Activated CD4-positive, alpha-beta T cell treated with anti-CD3 and anti-CD28 coated beads, Interleukin-2, amount 50 U/mL, for 16 hours (primary cell): ENCODE measurements at places on chromosomes 2 and 18.

DNA sequence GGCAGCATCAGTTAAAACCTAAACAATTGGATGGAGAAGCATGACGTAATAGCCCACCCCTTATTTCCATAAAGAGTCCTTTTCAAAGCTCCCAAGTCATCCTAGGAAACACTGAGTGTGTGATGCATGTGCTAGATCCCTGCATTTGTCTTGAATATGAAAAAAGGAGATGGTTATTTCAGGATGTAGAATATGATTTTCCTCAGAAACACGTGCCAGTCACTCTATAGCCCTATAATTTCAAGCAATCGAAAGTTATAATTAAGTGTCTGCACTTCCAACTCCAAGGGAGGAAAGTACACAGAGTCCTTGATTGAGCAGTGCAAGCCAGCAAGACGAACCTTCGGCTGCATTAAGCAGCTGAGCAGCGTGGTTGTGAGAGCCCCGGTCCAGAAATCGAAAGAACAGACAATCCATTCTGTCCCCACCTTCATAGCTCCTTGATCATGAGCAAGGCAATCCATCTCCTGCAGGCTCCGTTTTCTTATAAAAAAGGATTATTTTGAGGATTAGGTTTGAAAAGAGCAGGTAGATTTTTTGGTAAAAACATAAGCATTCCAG lies 287.7 kb downstream of the FBXO15 start:
- no peak for DNase-seq

GRCh38 chr2:121076885-121077549 lies 208.0 kb downstream of the TFCP2L1 start:
- peak; percentile 75 for DNase-seq

DNA sequence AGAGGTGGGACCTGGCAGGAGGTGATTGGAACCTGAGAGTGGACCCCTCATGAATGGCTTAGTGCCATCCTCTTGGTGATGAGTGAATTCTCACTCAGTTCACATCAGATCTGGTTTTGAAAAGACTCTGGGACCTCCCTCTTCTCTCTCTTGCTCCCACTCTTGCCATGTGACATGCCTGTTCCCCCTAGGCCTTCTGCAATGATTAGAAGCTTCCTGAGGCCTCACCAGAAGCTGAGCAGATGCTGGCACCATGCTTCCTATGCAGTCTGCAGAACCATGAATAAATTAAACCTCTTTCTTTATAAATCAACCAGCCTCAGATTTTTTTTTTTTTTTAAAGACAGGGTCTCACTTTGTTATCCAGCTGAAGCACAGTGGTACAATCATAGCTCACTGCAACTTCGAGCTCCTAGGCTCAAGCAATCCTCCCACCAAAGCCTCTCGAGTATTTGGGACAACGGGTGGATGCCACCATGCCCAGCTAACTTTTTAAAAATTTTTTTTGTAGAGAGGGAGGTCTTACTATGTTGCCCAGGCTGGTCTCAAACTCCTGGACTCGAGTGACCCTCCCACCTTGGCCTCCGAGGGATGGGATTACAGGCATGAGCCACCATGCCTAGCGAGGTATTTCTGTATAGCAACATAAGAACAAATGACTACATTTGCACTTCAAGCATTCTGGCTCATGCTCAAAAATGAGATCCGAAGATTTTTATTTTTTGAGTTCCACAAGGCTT lies 2.0 kb upstream of the ZFAND2B start:
- DNase-seq, result no peak

- DNase-seq, result no peak
Measured at GRCh38 chr2:88866756-88867155, 175.3 kb downstream of the RPIA start.

DNA sequence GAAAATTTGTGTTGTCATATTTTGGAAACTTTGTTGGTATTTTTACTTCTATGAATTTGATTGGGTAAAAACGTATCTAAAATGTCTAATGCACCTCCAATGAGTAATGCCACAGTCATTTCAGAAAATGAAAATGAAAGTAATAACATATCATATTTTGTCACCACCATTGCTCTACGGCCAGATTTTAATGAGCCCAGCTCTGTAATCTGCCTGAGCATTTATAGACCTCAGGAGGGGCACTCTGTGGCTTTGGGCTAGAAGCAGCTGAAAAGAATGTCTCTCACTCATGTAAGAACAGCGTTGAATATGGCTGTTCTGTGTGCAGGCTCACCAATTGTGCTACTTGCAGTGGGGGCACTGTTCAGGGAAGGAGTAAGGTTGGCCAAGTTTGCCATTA lies 32.7 kb upstream of the ABCA12 start:
- peak; percentile 18 for DNase-seq

DNA sequence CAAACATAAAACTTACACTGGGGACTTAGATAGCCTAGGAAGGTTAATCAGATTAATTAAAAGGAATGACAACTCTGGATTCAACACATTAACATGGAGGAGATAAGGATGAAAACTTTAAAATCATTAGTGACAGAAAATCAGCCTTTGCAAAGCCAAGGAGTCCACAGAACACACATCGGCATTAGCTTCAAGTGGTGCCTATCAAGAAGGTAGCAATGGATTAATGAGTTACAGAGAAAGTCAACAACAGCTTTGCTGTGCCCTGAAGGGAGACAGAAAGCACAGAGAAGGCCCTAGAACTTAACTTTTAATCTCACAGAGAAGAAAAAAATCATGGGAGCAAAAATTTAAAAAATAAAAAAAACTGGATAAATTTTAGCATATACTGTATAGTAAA lies 88.6 kb downstream of the KCNH7 start:
- DNase-seq, result no peak

GRCh38 chr2:64063454-64063853 lies 44.2 kb upstream of the VPS54 start:
- DNase-seq, result no peak

GRCh38 chr2:33441235-33441810 lies 35.1 kb upstream of the RASGRP3 start:
- DNase-seq, result peak; percentile 37

- no peak for DNase-seq
Measured at GRCh38 chr2:218814540-218815243, 16.9 kb downstream of the PRKAG3 start.

GRCh38 chr2:68167186-68167585 lies 9.5 kb downstream of the PNO1 start:
- no peak for DNase-seq

- DNase-seq, result no peak
Measured at GRCh38 chr18:70415823-70416488, 127.1 kb downstream of the SOCS6 start.

GRCh38 chr2:39515273-39515896 lies 78.3 kb upstream of the MAP4K3 start:
- DNase-seq, result no peak

- no peak for DNase-seq
Measured at GRCh38 chr2:143402451-143402850, 273.2 kb downstream of the ARHGAP15 start.

GRCh38 chr2:45859682-45860081 lies 208.2 kb downstream of the PRKCE start:
- DNase-seq, result peak; percentile 37

GRCh38 chr2:164032995-164033394 lies 297.2 kb upstream of the FIGN start:
- no peak for DNase-seq

DNA sequence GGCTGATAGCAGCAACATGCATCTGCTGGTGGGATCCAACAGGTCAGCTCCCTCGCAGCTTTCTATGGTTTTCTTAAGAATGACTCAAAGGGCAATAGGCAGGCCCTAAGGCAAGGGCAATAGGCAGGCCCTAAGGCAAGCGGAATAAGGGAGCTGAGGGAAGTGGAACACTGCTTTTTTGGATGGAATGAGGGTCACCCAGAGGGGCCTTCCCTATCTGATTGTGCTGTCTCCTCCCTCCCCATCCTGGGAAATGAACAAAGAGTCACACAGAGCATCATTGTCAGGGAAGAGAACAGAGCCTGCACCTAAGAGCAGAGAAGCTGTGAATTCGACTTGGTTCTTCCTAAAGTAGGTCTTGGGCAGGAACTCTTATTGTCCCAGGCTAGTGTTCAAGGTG lies 43.3 kb upstream of the PTPRM start:
- DNase-seq, result no peak

DNA sequence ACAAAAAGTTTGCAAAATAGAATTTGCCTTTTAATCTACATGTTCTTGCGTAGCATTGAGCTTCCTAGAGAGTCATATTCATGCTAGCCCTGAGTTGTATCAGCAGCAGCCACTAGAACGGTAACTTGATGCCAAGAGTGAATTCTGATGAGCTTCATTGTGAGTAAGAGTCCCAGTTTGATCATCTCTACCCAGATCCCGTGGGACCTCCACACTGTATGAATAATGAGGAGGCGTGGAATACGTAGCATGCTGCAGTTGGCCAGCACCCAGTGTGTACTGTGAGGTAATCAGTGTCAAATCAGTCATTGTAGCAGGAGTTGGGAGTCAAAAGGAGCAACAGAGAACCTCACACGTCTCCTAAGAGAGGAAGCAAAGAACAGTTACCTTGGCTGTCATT lies 197.9 kb downstream of the NEDD4L start:
- no peak for DNase-seq

- DNase-seq, result no peak
Measured at GRCh38 chr18:62106271-62106670, 80.6 kb downstream of the PIGN start.

DNA sequence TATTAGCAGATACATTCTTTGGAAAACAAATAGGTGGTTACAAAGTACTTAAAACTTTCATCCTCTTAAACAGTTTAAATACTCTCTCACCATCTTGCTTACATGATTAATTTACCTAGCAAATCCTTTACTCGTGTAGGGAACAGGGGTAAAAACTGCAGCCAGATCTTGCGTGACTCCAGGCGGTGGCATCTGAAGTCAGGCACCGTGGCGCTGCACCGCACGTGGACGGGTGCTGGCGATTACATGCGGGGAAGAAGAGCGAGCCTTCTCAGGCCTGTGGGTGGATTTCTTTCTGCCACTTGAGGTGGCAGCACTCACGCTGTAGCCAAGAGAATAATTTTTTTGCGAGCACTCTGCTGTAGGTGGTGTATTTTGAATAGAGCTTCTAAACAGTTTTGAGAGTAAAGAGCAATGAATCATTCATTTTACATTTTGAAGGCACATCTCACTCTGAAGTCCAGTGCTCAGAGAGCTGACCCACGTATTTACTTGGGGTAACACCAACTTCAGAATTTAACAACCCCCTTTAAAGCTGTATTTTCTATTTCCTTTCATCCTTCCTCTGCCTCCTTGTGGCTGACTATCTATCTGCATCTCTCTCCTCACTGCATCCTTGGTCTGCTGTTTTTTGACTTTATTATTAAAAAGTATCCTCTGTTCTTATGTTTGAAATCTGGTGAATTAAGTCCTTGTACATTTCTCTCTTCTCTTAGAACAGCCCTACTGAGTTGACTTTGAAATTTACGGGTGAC lies 68.9 kb downstream of the EPAS1 start:
- DNase-seq, result no peak

- no peak for DNase-seq
Measured at GRCh38 chr2:151991010-151991409, 107.8 kb downstream of the CACNB4 start.

GRCh38 chr2:25336383-25336841 lies 5.3 kb downstream of the DNMT3A start:
- no peak for DNase-seq

- DNase-seq, result no peak
Measured at GRCh38 chr2:207847098-207847806, 77.5 kb upstream of the FZD5 start.

GRCh38 chr2:223217373-223217772 lies 165.4 kb downstream of the KCNE4 start:
- DNase-seq, result no peak

- DNase-seq, result no peak
Measured at GRCh38 chr2:185208261-185208660, 530.3 kb upstream of the FSIP2 start.

- DNase-seq, result no peak
Measured at GRCh38 chr18:60018618-60019462, 119.0 kb downstream of the PMAIP1 start.

DNA sequence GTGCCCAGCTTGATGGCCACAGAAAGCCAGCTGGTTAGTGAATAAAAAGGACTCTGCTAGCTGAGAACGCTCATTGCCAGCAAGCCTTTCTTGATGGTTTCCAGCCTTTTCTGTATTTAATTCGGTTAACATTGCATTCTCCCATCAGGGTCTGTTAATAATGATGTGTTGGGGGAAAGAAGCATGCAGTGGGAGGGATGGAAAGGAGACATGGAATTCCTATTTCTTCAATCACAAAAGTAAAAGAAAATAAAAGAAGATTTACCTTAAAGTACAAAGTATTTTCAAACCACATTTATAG lies 141.9 kb upstream of the RBBP8 start:
- no peak for DNase-seq

DNA sequence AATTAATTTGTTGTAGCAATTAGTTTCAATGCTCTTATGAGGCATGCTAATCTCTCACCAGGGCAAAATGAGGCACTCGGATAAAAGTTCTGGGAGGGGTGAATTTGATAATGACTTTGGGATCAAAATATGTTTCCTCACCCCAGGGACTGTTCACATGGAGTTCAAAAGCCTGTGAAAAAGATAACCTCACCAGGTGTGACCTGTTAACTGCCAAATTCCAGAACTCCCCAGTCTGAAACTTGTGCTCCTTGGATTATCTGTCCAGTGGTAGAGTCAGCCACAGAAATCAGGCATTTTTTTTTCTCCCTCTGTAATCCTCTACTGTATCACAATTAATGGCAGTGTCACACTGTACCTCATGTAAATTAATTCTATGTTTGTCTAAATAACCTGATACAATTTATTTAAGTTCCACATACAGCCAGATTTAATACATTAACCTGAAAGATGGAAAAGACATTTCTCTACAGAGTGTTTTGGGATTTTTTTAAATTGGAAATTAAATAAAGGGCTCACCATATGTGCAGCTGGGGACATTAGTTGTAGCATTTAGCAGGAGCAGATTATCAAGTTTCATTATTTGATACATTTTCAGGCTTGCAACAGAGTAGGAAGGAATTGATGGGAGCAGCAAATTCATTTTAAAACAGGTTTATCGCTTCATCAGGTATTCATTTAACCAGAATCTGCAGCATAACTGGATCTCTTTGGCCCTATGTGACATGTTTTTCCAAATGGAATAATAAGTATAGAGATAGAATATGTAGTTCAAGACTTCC lies 191.2 kb downstream of the VWC2L start:
- DNase-seq, result no peak

DNA sequence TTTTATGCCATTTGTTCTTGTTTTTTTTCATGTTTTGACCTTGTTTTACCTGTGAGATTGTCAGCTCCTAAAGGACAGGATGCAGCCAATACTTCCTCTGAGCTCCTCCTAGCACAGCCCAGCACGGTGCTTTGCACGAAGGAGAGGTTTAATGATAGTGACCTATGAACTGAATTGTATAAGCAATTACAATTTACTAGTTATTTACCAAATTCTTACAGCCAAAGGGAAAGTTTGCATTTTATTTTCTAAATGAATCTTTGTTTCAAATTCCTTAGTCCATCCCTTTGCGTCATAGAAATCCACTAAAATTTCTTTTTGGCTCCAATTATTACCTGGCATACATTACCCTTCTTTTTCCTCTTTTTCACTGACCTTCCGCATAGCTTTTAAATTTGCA lies 326.1 kb downstream of the TDRD15 start:
- DNase-seq, result no peak

- DNase-seq, result peak; percentile 34
Measured at GRCh38 chr18:11308499-11308898, 159.1 kb upstream of the PIEZO2 start.

GRCh38 chr18:3384664-3385563 lies 65.1 kb upstream of the TGIF1 start:
- DNase-seq, result no peak
